ENCODE measurements at places on chromosomes 11 and 22.

GRCh38 chr11:107973641-107974040 lies 35.1 kb upstream of the CUL5 start:
- DNase-seq, result no peak

GRCh38 chr22:30161051-30161469 lies 80.8 kb downstream of the HORMAD2 start:
- no peak for DNase-seq

DNA sequence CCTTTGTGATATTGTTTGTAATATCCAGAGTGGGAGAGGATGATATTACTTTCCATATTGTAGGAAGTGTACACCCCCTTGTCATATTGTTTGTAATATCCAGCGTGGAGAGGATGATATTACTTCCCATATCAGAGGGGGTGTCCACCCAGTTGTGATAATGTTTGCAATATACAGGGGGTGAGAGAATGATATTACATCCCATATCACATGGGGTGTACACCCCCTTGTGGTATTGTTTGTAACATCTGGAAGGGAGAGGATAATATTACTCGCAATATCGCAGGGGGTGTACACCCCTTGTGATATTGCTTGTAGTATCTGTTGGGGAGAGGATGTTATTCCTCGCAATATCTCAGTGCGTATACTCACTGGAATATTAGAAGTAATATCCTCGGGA lies 61.5 kb downstream of the PRSS23 start:
- DNase-seq, result no peak

DNA sequence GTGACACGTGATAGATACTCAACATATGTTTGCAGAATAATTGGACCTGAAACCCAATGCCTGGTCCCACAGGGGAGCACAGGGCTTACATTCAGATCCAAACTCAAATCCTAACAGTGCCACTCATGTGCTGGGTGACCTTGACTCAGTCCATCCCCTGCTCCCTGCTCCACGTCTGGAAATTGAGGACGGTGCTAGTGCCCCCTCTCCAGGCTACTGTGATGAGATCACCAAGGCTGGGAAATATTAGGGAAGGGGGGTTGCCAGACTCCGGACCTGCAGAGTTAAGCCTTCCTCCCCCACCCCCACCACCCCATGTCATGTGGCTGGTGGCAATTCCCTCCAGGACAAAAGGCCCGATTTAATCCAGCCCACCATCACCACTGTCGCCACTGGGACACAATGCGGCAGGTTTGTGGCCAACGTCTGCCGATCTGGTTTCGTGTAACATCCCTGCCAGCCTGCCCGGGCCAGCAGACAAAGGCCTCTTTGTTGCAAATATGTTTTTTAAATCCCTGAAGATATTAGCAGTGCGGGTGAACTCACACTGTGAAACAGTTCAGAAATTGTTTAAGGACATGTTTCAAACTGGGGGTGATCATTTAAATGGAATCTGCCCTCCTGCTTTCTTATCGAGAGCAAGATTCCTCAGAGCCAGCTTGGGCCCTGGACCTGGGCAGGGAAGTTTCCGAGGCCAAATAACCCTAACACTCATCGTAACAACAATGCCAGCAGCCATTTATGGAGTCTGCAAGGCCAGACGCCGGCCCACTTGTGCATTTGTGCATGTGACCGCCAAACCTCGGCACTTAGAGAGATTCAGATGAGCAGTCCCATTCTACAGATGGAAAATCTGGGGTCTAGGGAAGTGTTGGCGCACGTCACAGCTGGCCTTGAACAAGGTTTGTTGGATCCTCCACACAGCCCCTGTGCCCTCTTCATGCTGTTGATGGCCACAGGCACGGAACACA lies 19.6 kb upstream of the MN1 start:
- no peak for DNase-seq

DNA sequence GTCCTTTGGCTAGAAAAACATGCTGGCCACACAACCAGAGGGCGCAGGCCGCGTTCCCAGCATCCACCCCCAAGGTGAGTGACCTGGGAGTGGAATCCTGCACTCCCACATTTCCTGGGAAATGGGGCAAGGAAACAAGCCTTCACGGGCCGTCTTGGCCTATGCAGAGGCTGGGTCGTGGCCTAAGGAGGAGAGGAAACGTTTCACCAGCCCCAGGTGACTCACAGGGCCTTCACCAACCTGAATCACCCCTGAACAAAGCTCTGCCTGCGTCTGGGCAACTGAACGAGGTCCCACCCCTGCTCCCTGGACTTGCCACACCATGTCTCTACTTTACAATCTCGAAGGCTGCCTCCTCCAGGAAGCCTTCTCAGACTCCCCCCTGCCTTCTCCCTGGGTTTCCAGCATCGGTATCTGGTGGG lies 13.2 kb downstream of the MYH9 start:
- peak; percentile 56 for DNase-seq

- no peak for DNase-seq
Measured at GRCh38 chr22:19164425-19164824, 14.1 kb downstream of the SLC25A1 start.
